Neural progenitor cell (in vitro differentiated cells): ENCODE measurements at places on chromosomes 16 and 17. TPM values are rescaled to one million over a fixed set of nuclear protein-coding genes. Genes with fewer than 3 reads are reported as not detected.
A peak's percentile ranks its signal among the peaks of the same experiment; 100 is the strongest.

- DNase-seq = peak; percentile 77
These were observed 102.8 kb downstream of the XYLT1 start for GRCh38 chr16:17367923-17368322.

DNA sequence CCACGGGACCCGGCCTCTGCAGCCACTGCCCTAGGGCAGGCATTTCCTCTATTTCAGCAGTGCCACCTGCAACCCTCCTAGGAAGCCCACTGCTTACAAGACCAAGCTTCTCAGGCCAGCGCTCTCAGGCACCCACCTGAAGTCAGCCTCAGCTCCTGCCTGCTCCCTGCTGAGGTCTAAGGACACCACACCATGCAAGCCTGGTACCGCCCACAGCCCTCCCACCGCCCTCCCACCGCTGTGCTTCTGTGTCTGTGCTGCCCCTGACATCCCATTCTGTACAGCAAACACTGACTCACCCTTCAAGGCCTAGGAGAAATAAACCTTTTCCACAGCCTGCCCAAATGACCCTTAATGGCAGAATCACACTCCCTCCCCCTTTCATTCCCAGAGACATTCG, 6.3 kb downstream of the CLUH start:
- DNase-seq = no peak

The LRRC46 gene
- 0.06 and 0.12 TPM in 2 replicates for total RNA-seq

- peak; percentile 41 for DNase-seq
These were observed 9.2 kb downstream of the SEZ6 start for GRCh38 chr17:28996554-28997096.

The KREMEN2 gene
- total RNA-seq = 0.51 and 5.6 TPM in 2 replicates

The CES3 gene
- 5.7 and 13.4 TPM in 2 replicates for total RNA-seq

GRCh38 chr17:21294321-21295035, 10.0 kb downstream of the MAP2K3 start:
- no peak for DNase-seq

DNA sequence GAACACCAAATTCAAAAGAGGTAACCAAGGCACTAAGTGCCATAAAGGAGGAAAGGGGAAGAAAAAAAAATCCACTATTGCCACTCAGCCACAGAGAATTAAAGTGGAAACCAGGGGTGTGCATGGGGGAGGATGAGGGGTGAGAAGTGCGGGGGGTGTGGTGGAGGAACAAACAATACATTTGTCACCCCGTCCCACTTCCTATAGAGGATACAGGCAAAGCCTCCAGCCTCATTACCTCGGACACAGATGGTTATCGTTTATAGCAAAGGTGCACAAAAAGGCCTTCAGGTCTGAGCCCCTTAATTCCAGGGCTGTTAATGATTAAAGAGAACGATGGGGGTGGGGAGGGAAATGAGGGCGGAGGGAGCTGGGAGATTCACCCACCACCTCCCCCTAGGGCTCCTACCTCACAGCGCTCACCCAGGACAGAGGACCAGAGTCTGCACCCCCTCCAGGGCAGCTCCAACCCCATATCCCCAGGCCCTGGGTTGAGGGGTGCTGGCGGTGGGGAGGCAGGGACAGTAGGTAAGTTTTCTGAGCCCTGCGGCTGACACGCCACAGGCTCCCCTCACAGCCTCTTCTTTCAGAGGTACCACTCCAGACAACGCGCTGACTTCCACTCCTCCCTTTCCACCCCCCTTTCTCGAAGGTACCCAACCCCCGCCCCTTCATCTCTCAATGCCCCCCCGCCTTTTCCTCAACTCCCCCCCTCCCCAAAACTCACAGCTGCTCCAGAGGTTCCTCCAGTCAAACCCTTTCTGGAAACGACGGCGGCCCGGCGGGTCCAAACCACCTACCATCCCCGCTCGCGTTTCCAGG, 470 bp downstream of the DCUN1D3 start:
- no peak for DNase-seq

The CACNG1 gene
- not detected in 2 replicates for total RNA-seq
